ENCODE measurements at places on chromosomes 3 and 15. TPM values are rescaled to one million over a fixed set of nuclear protein-coding genes. Genes with fewer than 3 reads are reported as not detected.

DNA sequence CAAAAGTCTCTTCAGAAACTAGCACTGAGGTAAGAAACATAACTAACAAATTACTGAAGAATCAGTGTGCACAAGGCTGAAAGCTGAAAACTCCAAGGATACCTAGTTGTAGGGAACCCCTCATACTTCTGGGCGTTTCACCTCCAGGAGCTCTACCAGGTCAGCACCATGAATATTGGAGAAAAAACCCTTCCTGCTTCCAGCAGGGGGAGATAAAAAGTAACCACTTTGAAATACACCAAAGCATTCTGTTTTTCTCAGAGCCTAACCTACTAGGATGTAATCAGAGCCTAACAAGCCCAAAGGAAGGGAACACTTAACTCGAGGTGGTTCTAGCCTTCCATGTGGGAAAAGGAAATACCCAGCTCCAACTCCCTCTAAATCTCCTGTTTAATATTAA is 175.8 kb upstream of the MME start:
- peak; percentile 40 for ATAC-seq

DNA sequence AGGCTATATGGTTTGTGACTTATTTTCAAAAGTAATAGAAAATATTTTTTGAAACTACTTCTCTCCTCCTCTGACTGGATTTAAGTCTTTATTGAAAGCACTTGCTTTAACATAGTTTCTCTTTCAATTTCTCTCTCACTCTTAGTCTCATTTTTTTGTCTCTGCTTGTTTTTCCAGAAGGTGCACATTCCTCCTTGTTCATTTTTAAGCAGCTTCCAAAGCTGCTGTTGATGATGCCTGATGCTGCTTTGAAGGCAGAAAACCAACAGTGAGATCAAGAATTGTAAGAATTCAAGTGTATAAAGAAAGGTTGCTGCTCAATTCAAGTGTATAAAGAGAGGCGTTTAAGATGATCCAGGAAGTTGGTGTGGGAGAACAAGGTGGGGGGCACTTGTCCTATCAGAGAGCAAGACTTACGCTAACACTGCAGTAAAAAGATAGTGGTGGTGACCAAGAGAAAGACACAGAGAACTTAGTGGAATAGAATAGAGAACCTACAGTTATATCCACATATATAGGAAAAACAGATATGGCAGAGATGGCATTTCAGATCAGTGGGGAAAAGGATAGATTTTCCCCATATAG is 12.1 kb downstream of the NR2C2 start:
- no peak for ATAC-seq

DNA sequence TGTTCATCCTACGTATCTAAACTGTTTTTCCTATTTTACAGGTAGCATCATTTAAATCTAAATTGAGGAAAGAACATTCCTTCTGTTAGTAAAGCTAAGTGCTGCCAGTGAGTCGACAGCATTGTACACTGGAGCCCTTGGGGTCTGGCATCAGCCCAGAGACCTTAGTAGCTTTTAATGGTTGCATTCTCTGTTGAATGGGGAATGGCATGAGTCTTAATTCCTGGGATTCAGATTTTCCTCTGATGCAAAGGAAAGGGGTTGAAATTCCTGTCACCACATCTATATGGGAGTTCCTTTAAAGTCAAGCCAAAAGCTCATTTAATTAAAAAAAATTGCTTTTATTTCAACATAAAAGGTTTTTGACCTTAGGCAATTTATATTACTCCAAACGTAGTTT is 148.4 kb upstream of the GBE1 start:
- ATAC-seq, result no peak

DNA sequence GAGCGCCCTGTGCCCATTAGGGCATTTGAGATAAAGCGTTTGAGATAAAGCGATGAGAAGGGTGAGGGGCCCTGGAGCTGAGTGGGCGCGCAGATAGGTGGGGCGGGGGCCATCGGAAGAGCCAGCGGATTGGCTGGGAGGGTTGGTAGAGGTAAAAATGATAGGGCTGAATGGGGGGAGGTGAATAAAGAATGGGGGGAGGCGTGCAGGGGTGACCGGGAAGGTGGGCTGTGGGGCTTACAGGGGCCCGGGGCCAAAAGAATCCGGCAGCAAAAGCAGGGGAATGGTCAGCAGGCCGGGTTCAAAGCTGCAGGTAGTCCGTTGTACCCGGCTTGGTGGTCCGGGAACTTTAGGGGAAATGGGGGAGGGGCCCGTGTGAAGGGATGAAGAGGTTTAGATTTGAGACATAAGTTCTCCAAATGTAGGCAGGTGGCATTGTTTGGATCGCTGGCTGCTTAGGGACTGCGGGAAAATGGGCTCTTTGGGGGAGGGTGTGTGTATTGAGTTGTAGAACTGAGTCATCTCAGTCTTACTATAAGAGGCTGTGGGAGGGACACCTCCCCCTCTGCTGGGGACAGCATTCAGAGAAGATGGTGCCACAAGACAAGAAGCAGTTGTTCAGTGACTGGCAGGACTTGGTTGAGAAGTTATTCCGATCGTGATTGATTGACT is 610 bp downstream of the ARID3B start:
- peak; percentile 29 for ATAC-seq

GRCh38 chr3:106299300-106300098 is 430.7 kb upstream of the CBLB start:
- ATAC-seq, result peak; percentile 99

DNA sequence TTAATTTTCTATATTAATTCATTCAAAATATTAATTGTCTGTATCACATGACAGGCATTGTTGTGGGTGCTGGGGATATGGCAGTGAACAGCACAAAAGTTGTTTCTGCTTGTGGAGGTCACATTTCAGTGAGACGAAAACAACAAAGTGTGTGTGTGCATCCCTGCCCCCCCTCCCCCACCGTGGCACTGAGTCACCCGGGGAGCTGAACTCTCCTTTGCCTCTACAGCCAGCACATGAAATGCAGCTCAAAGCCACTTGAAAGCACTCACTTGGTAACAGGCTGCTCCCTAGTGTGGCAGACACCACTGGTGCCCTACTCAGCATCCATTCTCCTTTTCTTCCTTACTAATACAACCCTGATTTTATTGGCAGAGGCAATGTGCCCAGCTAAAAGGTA is 16.9 kb upstream of the SCAMP5 start:
- peak; percentile 66 for ATAC-seq

GRCh38 chr3:66904831-66905493 is 93.1 kb upstream of the KBTBD8 start:
- ATAC-seq, result no peak

DNA sequence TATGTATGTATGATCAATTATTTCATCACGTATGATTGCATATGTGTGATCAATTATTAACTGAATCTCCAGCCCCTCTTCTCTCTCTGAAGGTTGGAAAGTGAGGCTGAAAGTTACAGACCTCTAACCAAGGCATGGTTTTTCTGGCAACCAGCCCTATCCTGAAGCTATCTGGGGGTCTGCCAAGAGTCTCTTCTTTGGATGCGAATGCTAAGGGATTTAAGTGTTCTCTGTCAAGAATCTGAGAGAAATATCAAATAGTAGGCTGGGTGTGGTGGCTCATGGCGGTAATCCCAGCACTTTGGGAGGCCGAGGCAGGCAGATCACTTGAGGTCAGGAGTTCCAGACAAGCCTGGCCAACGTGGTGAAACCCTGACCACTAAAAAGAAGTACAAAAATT is 8.1 kb downstream of the NKTR start:
- ATAC-seq, result no peak

GRCh38 chr3:64426551-64426950 is 201.3 kb upstream of the PRICKLE2 start:
- no peak for ATAC-seq

DNA sequence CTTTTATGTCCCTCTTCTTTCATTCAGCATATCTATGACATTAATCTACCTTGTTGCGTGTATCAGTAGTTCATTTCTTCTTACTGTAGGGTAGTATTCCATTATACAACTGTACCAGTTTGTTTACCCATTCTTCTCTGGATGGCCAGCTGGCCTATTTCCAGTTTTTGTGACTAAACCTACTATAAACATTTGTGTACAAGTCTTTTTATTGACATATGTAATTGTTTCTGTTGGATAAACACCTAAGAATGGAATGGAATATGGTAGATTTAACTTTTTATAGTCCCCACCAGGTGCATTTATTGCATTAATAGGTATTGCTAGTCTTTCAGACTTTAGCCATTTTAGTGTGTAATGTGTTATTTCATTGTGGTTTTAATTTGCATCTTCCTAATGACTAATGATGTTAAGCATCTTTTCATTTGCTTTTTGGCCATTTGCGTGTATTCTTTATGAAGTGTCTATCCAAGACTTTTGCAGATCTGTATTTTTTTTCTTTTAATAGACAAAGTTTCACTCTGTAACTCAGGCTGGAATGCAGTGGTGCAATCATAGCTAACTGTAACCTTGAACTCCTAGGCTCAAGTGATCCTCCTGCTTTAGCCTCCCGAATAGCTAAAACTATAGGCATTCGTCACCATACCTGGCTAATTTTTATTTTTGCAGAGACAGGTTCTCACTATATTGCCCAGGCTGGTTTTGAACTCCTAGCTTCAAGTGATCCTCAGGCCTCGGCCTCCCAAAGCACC is 41.9 kb upstream of the XRN1 start:
- no peak for ATAC-seq

- ATAC-seq, result no peak
These were observed 39.6 kb upstream of the PDCD6IP start for GRCh38 chr3:33758864-33759263.

- ATAC-seq, result no peak
These were observed 332.7 kb downstream of the PDCD6IP start for GRCh38 chr3:34131091-34131490.

- ATAC-seq, result no peak
These were observed 30.5 kb downstream of the SLC7A14 start for GRCh38 chr3:170555329-170555728.

DNA sequence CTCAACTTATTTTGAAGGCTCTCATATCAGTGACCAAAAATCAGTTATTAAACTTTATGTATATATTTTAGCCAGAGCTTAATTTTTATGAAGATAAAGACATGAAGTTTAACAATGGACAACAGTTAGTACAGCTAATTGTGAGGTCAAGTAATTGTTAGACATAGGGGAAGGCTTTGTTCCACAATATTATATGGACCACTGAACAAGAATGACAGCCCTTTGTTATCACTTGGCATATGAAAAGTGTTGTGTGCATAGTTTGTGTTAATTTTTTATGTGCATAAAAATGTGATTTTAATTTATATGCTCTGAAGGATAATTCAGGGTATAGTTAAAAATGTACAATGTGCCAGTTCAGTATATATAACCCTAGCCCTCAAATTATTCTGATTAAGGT is 12.0 kb downstream of the DNAJC19 start:
- no peak for ATAC-seq

GRCh38 chr3:115859002-115859807 is 235.9 kb downstream of the GAP43 start:
- no peak for ATAC-seq

DNA sequence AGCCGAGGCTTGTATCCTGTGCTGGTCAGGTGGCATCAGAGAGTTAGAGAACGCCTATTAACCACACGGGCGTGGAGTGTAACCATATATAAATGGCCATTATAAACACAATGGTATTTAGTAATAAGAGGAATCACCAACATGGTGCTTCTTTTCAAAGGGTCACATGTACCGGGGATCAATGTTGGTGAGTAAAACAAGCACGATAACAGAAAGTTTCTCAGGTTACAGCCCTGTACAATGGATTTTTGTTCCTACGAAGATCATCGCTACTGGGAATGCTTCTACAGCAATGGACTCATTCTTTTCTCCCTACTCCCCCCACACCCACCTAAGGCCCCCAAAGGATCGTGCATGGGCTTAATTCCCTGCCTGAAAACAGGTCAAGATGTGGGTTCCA is 42.5 kb downstream of the MEIS2 start:
- no peak for ATAC-seq

GRCh38 chr15:41961001-41961518 is 11.3 kb downstream of the EHD4 start:
- ATAC-seq, result no peak

GRCh38 chr3:115681736-115682135 is 58.4 kb downstream of the GAP43 start:
- no peak for ATAC-seq

- no peak for ATAC-seq
These were observed 76.5 kb upstream of the BCL6 start for GRCh38 chr3:187821616-187822317.

- no peak for ATAC-seq
These were observed 42.5 kb downstream of the LYZL4 start for GRCh38 chr3:42367903-42368302.

GRCh38 chr3:13484851-13485590 is 4.9 kb downstream of the HDAC11 start:
- ATAC-seq, result no peak

- no peak for ATAC-seq
These were observed 47.3 kb downstream of the EIF3J start for GRCh38 chr15:44584162-44584749.

GRCh38 chr3:169970847-169971246 is 4.2 kb downstream of the SEC62 start:
- ATAC-seq, result no peak

DNA sequence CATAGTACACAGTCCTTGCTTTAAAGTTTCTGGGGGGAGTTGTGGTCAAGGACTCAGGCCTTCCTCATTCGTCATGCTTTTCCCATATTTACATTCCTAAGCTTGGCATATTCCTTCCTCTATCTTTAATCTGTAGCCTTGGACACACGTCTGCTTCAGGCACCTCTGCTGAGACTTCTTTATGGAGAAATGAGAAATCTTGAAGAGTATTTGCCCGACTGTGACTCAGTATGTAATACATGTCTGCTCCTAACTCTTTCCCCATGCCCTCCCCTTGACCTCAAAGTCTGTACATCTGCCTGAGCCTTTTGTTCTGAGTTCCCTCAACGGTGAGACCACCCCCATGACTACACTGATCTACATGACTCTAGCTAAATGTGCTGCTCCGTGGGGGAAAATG is 246.1 kb downstream of the SI start:
- peak; percentile 31 for ATAC-seq

The SPATA12 gene
- total RNA-seq, result 0.54 TPM

The C15orf61 gene
- 3.2 TPM for total RNA-seq

The PAK6 gene
- total RNA-seq, result 11.0 TPM

The KCNMB2 gene
- total RNA-seq, result 4.3 TPM

The SLC2A2 gene
- not detected for total RNA-seq

The TM4SF1 gene
- total RNA-seq, result 18.4 TPM

The OIP5 gene
- 8.5 TPM for total RNA-seq

The GOLGA6B gene
- 0.59 TPM for total RNA-seq

The ATP11B gene
- 36.1 TPM for total RNA-seq

The REC114 gene
- total RNA-seq, result not detected

The NR1I2 gene
- 0.27 TPM for total RNA-seq

All from motor neuron (in vitro differentiated cells).